Stimulated activated CD4-positive, alpha-beta T cell treated with anti-CD3 and anti-CD28 coated beads, TNF-alpha, amount 100 ng/mL, for 4 hours (primary cell): ENCODE measurements at places on chromosomes 12 and 14.

GRCh38 chr12:112217647-112218046 is 92.3 kb downstream of the TRAFD1 start:
- no peak for DNase-seq

- no peak for DNase-seq
Measured at GRCh38 chr12:49762468-49762847, 21.1 kb downstream of the TMBIM6 start.

DNA sequence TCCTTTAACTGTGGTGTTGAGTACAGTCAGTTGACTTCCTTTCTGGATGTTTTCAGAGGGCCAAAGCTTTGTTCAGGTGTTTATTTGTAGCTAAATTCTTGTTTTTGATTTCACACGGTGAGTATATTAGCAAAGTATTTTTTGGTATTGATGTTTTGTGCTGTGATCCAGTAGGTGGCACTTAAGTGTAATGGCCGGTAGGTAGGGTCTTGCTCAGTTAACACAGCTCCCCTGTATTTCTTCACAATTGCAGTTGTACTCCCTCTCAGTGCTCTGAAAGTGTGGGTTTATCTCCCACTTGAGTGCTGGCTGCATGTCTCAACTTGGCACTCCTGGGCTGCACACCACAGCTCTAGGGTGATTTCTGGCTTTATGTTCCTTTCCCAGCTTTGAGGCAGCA is 339.5 kb downstream of the AEBP2 start:
- DNase-seq = no peak

GRCh38 chr12:45587877-45588533 is 141.5 kb upstream of the ARID2 start:
- no peak for DNase-seq

GRCh38 chr12:14605401-14605989 is 37.8 kb upstream of the PLBD1 start:
- DNase-seq = no peak

DNA sequence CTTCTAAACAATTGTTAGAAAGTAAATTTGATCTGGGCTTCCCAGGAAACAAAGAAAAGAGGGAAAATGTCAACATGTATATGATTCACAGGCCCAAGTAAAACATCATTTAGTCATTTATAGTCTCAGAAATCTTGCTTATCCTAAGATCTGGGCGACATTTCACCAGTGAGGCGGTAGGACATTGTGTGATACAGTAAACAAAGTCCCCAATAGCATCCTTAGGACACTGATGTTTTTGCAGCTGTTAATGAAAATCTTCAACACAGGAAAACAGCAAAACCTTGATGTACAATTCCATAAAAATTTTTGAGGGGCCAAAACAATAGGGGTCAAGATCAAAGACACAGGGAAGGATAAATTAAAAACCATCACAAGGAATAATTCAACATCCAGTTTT is 20.2 kb downstream of the LMO3 start:
- no peak for DNase-seq

DNA sequence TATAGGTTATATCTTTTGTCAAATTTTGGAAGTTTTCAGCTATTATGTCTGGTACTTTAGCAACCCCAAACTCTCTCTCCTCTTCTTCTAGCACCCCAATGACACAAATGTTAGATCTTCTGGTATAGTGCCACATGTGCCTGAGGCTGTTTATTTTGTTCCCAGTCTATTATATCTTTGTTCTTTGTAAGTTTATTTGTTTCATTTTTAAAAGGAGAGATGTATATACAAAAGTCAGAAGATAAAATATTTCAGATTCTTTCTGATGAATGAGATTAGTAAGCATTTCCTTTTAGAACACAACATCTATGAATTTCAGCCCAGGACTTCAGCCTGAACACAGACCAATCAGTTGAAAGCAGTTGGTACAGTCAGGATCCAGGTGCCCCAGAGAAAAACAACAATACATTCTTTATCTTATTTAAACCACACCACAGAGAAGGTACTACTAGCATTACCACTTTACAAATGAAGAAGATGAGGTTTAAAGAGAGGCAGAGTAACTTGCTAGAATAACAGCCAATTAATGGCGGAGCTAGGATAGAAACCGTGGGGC is 114.1 kb upstream of the BTG1 start:
- no peak for DNase-seq

DNA sequence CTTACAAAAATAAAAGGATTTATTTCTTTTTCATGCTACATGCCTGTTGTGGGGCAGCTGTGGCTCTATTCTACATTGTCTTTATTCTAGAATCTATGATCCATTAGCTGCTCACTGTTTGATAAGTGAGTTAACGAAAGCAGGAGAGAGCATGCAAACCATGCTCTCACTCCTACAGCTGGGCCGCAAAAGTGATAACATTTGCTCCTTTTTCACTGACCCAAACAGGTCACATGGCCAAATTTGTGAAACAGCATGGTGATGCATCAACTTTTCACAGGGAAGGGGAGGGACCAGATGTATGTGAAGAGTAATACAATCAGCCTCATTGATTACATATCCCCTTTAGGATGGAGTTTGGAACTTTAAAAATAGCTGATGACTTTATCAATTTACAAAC is 456.9 kb upstream of the SYT1 start:
- no peak for DNase-seq

DNA sequence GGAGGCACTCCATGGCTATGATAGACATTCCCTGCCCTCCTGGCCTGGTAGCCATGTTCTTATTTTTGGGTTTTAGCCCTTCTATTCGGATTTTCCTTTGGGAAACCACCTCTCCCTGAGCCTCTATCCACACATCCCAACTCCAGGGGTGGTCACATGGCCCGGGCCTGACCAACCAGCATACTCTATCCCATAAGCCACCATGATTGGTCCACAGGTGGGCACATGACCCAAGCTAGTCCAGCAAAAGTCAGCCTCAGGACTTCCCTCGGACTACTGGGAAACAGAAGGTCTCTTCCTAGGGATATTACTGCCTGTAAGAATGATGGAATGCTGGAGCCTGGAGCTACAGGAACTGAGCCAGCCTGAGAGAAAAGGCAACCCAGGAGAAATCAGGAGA is 12.5 kb downstream of the PRIMA1 start:
- DNase-seq = no peak

- no peak for DNase-seq
Measured at GRCh38 chr14:55556929-55557623, 22.9 kb upstream of the KTN1 start.

DNA sequence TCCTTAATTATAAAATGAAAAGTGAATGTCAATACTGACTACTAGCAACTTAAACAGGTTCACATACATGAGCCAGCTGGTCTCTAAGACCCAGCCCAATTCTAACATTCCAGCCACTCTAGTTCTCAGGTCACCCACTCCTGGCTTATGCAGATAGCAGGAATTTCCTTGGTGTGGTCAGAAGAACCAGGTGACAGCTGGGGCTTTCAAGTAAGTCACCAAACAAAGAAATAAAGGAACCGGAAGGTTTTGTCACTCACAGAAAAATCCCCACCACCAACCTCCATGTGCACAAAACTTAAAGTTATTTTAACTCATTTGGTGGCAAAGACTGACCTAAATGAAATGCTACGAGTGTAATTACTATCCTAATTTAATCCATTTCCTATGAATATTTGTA is 129.6 kb upstream of the CDKN3 start:
- no peak for DNase-seq

GRCh38 chr14:30450631-30451545 is 108.1 kb upstream of the G2E3 start:
- no peak for DNase-seq

DNA sequence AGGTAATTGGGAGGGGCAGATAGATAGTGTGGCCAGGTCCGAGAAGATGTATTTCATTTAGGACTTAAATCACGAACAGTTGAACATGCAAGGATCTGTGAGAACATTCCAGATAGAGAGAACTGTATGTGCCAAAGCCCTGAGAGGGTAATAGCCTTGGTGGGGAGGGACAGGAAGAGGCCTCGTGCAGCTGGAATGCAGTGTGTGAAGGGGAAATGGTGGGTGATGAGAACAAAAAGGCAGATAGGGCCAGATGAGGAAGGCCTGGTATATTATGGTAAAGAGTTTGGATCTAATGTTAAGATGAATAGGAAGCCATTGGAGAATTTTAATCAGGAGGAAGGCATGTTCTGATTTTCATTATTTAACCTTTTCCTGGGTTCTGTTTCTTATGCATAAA is 136.3 kb downstream of the TPH2 start:
- DNase-seq = no peak
